Fibroblast of villous mesenchyme (primary cell): ENCODE measurements at places on chromosomes 4 and X.
A peak's percentile ranks its signal among the peaks of the same experiment; 100 is the strongest.

DNA sequence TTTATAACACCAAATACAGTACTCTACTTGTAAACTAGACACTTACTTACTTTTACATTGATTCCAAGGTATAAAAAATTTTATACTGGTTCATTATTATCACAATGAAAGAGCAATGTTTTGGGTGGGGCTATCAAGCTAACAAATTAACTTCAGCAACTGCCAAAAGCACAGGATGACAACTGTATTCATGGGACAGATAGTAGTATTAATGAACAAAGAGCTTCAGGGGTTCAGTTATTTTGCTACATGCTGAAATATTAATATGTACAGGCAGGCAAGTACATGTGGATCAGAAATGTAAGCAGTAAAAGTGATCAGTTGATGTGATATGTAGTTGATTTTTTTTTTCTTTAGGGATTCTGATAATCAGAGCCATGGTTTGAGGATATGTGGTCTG is 112.9 kb downstream of the NAA11 start:
- no peak for DNase-seq

DNA sequence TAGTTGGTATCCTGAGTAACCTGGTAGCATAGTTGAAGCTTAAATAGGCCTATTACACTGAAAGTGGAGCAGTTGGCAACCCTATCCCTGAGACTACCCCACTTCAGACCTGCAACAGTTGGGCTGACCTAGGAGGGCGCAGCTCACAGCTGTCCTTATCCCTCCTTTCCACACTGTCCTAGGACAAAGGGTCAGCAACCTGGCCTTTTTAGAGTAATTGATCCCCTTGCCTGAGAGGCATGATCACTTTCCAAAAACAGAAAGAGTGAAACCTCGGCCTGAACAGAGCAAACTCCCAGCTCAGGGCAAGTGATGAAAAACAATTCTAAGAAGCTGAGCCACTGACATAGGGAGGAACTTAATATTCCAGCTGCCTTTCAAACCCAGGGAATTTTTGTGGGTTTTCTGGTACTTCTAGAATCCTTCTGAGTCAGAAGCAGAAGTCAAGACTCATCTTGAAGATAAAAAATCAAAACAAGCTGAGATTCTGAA is 94.9 kb upstream of the MYOZ2 start:
- DNase-seq = peak; percentile 86

- DNase-seq = no peak
These were observed 274.6 kb upstream of the MAGEB2 start for GRCh38 chrX:29940750-29941149.

DNA sequence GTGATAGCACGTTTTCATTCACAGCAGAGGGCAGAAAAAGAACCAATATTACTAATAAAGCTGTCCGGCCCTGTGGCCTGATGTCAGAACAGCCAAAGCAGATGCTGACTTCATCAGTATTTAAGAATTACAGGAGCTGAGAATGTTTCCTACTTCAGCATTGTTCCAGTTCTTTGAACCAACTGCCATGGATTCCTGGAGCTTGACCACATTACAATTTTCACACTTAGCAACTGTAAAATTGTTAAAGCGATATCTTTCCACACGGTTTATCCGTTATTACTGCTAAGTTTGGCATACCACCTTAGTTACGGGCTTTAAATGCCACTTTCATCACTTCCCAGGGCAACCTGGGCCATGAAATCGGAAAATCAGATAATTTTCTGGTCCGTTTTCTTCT is 118.2 kb downstream of the EPHA5 start:
- no peak for DNase-seq

DNA sequence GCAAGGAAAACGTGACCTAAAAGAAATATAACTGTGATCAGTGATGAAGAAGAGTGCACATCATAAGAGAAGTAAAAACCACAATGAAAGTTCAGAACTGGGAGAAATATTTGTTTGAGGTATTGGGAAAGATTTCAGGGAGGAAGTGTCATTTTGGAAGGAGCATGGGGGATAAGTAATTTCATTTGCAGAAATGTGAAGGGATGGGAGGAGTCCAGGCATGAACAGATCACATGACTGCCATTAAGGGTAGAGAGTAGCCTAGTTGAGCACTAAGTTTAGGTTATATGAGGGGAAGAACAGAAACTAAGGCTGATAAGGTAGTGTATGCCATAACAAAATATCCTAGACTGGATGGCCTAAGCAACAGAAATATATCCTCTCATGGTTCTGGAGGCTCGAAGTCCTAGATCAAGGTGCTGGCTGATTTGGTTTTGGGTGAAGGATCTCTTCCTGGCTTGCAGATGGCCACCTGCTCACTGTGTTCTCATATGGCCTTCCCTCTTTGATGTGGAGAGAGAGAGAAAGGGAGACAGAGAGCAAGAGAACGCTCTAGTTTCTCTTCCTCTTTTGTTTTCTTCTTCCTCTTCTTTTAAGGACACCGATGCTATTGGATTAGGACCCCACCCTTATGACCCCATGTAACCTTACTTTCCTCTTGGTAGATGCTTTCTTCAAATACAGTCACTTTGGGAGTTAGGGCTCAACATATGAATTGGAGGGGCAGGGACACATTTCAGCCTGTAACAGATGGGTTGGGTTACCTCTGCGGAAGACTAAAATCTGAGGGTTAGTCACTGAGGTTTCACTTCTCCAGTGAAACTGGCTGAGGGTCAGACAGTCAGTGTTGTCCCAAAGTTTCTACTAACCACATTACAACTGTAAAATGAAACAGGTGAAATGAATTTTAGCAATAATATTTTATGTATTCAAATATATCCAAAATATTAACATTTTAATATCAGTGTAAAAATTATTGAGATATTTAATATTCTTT is 77.9 kb downstream of the EGF start:
- no peak for DNase-seq

DNA sequence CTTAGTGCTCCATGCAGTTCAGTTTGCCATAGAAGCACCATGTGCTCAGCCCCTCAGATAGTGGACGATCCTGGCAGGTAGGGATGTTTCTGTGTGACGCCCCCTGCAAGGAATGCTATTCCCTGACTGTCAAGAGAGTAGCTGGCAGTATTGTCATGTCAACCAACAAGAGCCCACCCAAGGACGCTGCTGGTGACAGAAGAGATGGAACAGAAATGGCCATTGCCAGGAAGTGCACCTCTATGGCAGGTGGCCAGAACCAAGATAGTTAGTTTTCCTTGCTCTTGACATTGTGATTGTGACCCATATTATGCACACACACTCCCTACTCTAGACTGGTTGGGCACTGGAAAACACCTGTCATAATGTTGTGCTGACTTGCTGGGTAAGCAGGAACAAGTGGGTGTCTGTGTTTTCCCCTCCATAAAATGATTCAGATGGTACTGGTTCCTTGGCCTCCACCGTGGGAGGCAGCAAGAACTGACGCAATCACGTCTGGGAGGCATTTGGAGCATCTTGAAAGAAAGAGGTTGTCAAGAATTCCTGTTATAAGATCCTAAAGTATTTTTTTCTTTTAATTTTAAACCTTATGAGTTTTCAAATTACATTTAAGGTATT is 507.9 kb downstream of the MID1IP1 start:
- DNase-seq = peak; percentile 66

- peak; percentile 52 for DNase-seq
These were observed 26.7 kb downstream of the SH3RF1 start for GRCh38 chr4:169243825-169244609.

GRCh38 chr4:38320833-38321232 is 343.2 kb upstream of the KLF3 start:
- DNase-seq = no peak

GRCh38 chr4:97720869-97721432 is 422.3 kb downstream of the STPG2 start:
- peak; percentile 8 for DNase-seq

DNA sequence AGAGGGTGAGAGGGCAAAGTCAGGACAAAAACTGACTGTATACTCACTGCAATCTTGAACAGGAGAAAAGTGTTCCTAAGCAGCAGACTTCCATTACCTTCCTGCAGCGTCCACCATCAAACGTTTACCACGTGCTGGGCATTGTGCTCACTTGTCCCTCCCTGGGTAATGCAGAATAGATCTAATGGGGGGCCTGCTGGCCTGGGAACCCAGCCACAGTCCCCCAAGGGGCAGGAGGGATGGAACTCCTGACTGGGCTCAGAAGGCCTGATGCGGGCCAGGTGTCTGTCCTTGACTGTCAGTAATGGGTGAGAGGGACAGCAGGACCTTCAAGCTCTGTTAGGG is 37.6 kb upstream of the FAM156A start:
- DNase-seq = no peak

DNA sequence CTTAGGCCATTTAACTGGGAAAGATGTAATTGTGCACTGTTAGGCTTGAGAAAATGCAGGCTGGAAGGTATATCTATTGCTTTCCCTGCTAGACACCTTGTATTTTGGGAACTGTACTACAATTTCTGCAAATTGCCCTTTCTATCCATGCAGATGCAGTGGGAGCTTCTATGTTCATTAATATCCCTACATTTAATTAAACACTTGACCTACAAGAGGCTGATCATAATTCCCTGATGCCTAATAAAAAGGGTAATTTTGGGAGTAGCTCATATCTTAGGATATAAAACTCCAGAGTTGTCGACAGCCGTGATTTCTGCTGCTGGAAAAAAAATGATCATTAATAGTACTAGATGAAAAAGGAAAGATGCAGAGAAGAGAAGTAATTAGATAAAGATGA is 19.7 kb downstream of the DTHD1 start:
- DNase-seq = no peak

GRCh38 chr4:101197350-101197749 is 150.0 kb downstream of the PPP3CA start:
- no peak for DNase-seq
